ENCODE measurements at places on chromosomes 4 and X.

DNA sequence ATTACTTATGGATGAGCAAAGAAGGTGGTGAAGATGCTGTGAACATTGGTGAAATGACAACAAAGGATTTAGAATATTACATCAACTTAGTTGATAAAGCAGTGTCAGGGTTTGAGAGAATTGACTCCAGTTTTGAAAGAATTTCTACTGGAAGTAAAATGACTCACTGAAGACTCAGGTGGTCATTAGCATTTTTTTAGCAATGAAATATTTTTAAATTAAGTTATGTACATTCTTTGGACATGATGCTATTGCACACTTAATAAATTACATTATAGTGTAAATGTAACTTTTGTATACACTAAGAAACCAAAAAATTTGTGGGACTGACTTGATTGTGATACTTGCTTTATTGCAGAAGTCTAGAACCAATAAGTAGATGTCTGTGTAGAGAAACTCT lies 56.9 kb downstream of the USO1 start:
- DNase-seq = no peak

- DNase-seq = peak; percentile 28
These were observed 1.3 kb downstream of the CHST7 start for GRCh38 chrX:46574774-46575381.

DNA sequence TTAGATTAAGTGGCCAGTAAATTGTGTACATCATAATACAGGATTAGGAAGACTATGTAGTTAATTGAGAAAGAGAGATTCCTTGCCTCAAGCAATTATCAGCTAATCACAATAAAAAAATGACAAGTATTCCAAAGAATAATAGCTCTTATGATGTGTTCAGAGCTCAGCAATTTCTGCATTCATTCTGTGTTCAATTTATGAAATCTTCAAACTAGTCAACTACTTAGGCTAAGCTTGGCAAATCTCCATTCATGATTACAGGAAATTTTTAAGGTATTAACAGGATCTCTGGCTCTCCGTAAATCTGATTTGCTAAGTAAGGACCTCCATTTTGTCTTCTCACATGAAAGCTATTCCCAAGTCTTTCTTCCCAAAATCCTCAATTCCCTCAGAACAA lies 256.9 kb upstream of the TEX13A start:
- DNase-seq = no peak

GRCh38 chrX:129606918-129607317 lies 47.8 kb downstream of the APLN start:
- peak; percentile 71 for DNase-seq

GRCh38 chr4:160808174-160808573 lies 1355.6 kb downstream of the FSTL5 start:
- DNase-seq = no peak

- DNase-seq = no peak
These were observed 6.3 kb upstream of the PGAM4 start for GRCh38 chrX:77975755-77976154.

DNA sequence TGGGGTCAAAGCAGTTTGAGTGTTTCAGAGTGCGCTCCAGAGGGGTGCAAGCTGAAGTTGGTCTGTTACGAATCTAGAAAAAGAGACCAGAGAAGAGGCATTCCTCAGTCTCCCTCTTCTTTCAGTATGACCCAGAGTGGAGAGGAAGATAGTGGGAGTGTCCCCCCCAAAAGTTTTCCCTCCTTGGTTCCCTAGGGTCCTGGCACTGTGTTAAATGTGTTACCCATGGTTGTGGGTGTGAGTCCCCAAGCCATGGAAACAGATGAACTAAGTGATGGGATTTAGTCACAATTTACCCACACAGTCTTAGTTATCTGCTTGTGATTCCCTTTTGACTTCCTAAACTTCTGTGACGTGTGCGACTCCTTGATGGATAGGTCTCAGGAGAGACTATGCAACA lies 27.0 kb upstream of the NAF1 start:
- DNase-seq = no peak

GRCh38 chrX:154486396-154487207 lies at the start of gene UBL4A:
UBL4A (minus strand) TSS chrX:154486615; CDS start chrX:154486584, 31 bp downstream.
- DNase-seq = peak; percentile 74

- no peak for DNase-seq
These were observed 57.6 kb downstream of the PRDM5 start for GRCh38 chr4:120864969-120865368.

- no peak for DNase-seq
These were observed 70.5 kb downstream of the CLCN5 start for GRCh38 chrX:49992853-49993252.

- no peak for DNase-seq
These were observed 174.5 kb upstream of the DKK2 start for GRCh38 chr4:107210450-107211239.

GRCh38 chrX:122203399-122203798 lies 980.7 kb upstream of the GRIA3 start:
- no peak for DNase-seq

GRCh38 chr4:57689693-57690205 lies 579.6 kb upstream of the IGFBP7 start:
- no peak for DNase-seq

GRCh38 chr4:87851953-87852352 lies 19.2 kb downstream of the MEPE start:
- no peak for DNase-seq

DNA sequence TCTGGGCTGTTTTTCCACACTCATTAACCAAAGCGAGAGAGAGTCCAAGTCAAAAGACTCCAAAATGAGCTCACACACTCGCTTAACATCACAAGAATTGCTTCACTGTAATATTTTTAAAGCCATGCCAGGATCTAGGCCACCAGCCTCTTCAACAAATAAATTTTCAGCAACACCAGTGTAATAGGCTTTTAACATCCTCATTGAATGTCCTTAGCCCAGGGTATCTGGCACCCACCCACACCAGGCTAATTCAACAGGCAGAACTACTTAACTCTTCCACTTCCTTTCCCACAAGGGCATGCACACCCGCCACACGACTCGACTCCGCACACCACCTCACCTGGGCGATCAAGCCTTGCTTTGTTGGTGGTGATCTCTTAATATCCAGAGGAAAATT lies 34.2 kb downstream of the FAT1 start:
- no peak for DNase-seq

DNA sequence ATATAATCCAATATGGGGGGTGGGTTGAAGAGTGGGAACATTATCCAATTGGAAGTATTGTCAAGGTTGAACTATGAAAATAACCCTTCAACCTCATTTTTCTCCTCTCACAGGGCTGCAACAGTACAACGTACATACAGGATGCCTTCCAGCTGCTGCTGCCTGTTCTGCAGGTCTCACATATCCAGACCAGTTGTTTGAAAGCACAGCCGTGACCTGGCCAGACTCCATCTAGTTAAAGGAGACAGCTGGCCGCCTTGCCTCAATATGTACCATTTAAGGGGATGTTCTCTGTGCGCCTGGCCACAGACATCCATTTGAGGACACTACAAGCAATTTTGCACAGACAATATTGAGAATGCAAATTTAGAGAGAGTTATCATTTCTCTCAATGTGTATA lies 75.7 kb downstream of the FAM114A1 start:
- DNase-seq = no peak

DNA sequence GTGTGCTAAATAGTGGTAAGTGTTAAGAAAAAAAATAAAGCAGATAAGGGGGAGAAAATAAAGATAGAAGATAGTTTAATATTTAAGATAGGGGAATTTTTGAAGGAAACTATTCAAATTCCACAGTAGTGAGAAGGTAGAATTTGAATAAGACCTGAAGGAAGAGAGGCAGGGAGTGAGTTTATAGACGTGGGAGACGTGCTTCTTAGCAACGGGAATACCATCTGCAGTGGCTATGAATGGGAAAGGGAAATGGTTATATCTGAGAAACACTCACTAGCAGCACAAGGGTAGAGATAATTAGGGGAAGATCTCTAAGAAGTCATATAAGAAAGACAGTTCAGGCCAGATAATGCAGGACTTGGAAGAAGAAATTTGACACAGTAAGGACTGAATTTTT lies 854.5 kb upstream of the EPHA5 start:
- DNase-seq = no peak

DNA sequence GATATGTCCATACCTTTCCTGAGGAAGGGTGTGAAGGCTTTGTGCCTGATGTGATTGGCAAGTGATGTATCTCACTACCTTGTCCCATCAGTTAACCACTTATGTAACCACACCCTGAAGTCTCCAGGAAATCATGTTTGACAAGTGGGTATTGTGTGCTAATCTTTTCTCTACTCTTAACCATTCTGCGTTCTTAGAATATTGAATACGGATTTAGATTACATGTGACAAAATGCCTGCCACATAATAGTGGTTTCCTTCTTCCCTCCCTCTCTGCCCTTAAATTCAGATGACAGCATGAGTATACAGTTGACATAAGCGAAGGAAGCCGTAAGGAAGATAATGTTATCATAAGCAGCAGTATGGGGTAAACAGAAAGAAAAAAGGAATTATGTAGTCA lies 108.4 kb downstream of the KLHL8 start:
- no peak for DNase-seq

DNA sequence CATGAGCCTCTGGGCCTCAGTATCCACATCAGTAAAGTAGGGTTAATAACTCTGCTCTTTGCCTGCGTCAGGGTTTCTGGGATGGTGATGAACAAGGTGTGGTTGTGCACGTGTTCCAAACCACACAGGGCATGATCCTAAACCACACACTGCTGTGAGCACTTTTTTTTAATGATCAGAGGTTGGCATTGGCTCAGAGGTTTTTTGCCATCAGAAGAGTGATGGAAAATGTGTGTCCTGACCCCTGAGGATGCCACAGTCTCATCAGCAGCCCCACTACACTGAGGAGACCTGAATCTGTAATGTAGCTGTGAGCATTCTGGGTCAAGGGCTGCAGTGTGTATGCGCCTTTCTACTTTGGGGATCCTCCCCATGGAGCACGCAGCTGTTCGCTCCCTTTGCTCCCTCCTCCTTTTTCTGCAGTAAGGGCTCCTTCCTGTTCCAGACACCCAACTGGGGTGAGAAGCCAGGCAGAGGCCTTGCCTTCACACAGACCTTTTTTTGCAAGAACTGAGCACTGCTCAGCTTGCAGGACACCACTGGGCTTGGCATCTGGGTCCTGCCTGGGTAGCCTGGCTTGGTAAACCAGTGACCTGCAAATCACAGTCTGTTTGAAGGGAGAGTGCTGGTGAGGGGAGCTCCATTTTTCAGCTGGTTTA lies 87.5 kb downstream of the MAMLD1 start:
- no peak for DNase-seq

DNA sequence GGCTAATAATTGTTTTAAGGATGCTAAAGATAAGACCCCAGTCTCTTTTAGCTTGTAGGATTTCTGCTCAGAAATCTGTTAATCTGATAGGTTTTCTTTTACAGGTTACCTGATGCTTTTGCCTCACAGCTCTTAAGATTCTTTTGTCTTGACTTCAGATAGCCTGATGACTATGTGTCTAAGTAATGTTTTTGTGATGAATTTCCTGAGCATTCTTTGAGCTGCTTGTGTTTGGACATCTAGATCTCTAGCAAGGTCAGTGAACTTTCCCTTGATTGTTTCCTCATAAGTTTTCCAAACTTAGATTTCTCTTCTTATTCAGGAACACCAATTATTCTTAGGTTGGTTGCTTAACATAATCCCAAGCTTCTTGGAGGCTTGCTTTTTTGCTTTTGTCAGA lies 104.1 kb downstream of the ZNF518B start:
- no peak for DNase-seq

- DNase-seq = no peak
These were observed 197.3 kb downstream of the OR13H1 start for GRCh38 chrX:131741103-131741581.

GRCh38 chr4:31482691-31483090 lies 762.5 kb downstream of the PCDH7 start:
- no peak for DNase-seq

DNA sequence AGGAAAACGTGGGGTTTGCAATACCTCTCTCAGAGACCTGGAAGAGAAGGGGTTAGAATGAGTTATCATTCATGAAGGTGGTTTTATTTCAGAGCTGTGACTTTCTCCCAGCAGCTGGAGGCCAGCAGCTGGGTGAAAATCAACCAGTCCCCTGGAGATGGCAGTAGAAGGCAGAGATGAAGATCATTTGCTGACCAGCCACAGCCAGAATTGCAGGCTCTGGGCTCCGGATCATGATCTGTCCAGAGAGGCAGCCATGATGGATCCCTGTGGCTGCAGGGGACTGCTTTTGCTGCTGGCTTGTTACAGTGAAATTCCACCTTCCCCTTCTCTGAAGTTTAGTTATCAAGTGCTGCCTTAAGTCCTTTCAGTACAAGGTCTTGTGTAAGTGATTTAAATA lies 46.9 kb upstream of the TAB3 start:
- no peak for DNase-seq

DNA sequence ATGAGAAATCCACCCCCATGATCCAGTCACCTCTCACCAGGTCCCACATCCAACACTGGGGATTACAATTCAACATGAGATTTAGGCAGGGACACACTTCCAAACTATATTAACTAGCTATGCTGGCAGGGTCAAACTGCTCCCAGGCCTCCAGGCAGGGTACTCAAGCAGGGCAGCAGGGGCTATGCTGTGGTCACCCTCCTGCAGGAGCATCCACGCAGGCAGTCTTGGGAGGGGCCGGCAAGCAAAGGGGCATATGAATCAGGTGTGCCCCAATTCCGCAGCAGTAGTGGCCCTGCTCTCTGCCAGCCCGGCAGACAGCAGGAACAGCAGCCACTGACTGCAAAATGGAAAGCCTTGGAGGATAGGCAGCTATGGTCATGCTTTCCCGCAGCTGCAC lies 74.6 kb upstream of the PRDX4 start:
- no peak for DNase-seq

DNA sequence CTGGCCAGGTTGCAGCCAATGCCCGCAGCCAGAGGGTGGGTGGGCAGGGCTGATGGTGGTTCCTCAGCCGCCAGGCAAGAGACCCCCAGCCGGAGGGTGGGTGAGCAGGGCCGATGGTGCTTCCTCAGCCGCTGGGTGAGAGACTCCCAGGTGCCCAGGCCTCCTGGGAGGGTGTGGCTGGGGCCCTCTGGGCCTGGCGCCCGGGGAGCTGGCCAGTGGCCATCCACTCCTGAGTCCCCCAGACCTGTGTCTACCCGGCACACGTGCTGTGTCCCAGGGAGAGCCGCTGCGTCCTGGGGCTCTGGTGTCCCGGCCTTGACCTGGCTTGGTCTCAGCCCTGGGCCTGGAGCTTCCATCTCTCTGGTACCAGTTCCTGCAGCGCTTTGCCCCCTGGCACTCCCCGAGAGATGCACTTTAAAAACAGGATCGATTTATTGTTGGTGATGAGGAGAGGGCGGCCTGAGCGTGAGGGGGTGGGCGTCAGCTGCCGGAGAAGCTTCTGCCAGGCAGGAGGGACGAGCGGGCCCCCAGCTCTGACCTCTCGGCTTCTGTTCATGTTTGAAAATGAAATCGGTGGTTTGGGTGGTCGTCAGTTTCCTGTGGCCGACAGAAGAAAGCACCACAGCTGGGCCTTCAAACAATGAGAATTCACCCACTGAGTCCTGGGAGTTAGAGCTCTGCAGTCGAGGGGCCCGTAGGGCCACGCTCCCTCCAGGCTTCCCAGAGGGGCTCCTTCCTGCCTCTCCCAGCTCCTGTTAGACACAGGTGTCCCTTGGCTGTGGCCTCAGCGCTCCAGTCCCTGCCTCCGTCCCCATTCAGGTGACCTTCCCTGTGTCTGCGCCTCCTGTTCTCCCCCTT lies 6.5 kb downstream of the DOK7 start:
- DNase-seq = no peak

- DNase-seq = no peak
These were observed 169.9 kb upstream of the S100G start for GRCh38 chrX:16480049-16480448.

- no peak for DNase-seq
These were observed 252.0 kb upstream of the DIAPH2 start for GRCh38 chrX:96432647-96433046.

GRCh38 chr4:167144605-167145004 lies 89.7 kb downstream of the SPOCK3 start:
- DNase-seq = no peak

- no peak for DNase-seq
These were observed 568.7 kb downstream of the TRAM1L1 start for GRCh38 chr4:116516711-116517110.
